ENCODE measurements at places on chromosomes 6 and 20.

- no peak for DNase-seq
Observed at GRCh38 chr20:38836991-38837390, 31.5 kb downstream of the PPP1R16B start.

DNA sequence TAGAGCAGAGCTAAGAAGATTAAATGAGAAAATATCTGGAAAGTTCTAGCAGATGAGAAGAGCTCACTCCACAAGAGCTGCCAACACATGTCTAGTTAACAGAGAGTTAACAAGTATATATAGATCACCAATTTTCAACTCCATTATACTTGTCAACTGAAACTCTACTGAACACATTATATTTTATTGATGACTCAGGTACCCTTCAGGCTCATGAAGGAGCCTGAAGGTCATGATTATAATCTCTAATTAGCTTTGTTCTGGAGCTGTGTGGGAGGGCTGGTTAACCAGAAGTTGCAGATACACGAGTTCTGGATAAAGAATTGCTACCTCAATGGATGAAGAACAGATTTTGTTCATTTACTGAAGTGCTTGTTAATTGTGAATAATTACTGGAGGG is 42.1 kb upstream of the PTPRT start:
- no peak for DNase-seq

DNA sequence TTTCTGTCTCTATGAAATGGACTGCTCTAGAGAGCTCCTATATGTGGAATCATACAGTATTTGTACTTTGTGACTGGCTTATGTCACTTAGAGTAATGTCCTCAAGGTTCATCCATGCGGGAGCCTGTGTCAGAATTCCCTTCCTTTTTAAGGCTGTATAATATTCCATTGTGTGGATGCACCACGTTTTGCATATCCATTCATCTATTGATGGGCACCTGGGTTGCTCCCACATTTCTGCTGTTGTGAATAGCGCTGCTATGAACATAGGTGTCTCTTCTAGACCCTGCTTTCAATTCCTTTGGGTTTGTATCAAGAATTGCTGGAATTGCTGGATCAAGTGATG is 155.4 kb downstream of the BMP7 start:
- no peak for DNase-seq

GRCh38 chr20:9926007-9926406 is 87.1 kb upstream of the PAK5 start:
- DNase-seq = no peak

GRCh38 chr6:106619223-106619622 is 10.1 kb downstream of the RTN4IP1 start:
- DNase-seq = peak; percentile 46

All from NB4 (cell line).